ENCODE measurements at places on chromosomes 3 and 15.

DNA sequence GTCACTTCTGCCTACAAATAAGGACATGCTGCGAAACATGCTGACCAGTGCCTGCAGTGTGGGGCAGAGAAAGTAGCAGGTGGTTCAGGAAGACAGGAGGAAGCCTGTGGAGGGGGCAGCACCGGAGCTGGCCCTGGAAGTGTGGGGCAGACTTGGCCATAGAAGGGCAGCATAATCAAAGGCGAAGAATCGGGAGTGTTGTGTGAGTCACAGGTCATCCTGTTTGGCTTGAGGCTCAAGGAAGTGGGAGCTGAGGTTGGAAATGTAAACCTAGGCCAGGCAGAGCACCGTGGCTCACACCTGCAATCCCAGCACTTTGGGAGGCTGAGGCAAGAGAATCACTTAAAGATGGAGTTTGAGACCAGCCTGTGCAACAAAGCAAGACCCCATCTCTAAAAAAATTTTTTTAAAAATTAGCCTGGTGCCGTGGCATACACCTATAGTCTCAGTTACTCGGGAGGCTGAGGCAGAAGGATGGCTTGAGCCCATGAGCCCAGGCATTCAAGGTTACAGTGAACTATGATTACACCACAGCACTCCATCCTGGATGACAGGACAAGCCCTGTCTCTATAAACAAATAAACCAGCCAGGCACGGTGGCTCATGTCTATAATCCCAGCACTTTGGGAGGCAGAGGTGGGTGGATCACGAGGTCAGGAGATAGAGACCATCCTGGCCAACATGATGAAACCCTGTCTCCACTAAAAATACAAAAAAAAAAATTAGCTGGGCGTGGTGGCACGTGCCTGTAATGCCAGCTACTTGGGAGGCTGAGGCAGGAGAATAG lies 54.0 kb downstream of the FAM43A start:
- DNase-seq: no peak

DNA sequence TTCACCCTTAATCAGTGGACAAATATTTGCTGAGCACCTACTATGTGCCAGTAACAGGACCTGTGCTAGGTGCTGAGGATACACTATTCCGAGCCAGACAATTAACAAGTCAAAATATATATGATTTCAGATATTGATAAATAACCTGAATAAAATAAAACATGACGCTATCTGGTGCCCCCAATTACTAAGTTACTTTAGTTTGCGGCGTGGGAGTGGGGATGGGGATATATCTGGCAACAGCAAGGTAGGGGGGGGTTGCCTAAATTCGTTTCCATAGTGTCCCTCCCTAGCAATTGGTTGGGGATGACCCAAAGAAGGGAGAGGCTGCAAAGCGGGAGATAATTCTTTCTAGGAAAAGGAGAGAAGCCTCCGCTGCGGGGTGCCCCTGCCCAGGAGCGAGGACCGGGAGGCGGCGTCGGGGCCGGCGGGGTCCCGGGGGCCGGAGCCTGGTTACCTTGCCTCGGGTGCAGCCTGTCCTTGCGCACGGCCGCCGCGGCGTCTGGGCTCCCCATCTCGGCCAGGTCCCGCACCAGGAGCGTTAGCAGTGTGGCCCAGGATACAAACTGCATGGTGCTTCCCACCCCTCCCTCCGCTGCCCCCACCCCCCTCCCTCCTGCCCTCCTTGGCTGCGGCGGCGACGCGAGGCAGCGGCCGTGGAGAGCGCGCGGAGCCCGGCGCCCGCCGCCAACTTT lies 567 bp downstream of the ADAMTS9 start:
- no peak for DNase-seq

GRCh38 chr3:48130321-48130904 lies 57.8 kb downstream of the CDC25A start:
- DNase-seq: no peak

- no peak for DNase-seq
Measured at GRCh38 chr15:86653344-86654197, 573.9 kb downstream of the AGBL1 start.

DNA sequence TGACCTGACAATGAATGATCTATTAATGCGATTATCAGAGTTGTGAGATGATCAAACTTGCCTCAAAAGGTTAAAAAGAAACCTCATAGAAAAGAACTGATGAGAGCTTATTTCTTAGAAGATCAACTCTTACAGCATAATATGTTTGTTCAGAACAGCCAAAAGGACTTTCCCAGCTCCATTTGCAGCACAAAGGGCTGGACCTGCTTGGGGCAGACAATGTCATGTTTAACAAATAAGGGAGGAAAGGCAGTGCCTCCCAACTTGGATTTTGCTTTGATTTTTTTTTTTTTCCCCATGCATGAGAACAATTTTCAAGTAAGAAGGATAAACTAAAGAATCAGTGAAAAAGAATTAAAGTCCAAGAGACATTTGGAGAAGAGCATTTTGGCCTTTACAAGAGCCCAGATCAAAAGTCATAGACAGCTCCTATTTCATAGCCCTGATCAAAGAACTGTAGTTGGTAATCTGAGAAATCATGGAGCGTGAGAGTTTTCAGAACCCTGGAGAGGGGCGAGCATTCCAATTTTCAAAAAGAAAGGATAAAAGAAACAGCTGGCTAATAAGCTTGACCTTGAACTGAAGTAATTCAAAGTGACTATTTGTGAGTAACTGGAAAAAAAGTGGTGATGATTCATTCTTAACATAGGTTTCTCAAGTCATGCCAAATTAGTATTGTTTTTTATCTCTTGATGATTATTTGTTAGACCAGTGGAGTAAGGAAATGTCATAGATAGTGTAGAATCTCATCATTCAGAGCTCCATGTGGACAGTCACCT lies 136.0 kb upstream of the CFAP20DC start:
- no peak for DNase-seq

DNA sequence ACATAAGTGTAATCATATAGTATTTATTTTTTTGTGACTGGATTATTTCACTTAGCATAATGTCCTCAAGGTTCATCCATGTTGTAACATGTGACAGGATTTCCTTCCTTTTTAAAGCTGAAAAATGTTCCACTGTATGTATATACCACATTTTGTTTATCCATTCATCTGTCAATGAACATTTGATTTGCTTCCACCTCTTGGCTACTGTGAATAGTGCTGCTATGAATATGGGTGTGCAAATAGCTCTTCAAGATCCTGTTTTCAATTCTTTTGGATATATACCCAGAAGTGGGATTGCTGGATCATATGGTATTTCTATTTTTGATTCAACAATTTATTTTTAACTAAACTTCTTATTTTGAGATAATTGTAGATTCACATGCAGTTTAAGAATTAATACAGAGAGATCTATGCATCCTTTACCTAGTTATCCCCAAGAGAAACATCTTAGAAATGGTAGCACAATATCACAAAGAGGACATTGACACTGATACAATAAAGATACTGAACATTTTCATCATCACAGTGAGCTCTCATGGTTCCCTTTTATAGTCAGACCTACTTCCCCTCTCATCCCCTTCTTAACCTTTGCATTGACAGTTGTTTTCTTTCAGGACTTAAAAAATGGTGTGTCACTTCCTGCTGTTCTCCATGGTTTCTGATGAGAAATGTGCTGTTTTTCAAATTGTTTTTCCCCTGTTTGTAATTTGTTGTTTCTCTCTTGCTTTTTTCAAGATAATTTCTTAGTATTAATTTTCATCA lies 90.1 kb downstream of the SATB1 start:
- DNase-seq: no peak

DNA sequence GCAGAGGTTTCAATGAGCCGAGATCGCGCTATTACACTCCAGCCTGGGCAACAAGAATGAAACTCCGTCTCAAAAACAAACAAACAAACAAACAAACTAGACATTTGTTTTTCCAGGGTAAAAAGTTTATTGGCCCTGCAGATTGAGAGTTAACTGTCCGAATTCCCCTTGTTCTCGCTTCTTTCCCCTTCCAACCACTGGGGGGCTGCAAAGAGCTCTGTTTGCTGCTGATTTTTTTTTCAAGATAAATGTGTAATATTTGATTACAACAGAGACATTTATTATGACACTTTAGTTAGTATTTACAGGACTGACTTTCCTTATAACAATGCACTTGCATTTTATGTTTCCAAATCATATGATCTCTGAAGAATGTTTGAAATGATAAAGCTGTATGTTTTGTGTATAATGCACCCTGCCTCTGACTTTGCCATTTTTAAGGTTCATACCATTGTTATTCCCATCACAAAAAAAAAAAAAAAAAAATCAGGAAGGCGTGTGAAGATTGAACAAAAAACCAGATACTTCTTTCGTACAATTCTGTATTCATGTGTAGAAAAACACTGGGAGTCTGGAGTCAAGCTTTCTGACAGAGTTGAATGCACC lies 2.8 kb downstream of the CLSTN2 start:
- peak; percentile 50 for DNase-seq

GRCh38 chr3:189236352-189236751 lies 64.6 kb downstream of the TPRG1 start:
- no peak for DNase-seq

All from endothelial cell (in vitro differentiated cells).